Kidney capillary endothelial cell (primary cell): ENCODE measurements at places on chromosomes 5 and 9.
A peak's percentile ranks its signal among the peaks of the same experiment; 100 is the strongest.

DNA sequence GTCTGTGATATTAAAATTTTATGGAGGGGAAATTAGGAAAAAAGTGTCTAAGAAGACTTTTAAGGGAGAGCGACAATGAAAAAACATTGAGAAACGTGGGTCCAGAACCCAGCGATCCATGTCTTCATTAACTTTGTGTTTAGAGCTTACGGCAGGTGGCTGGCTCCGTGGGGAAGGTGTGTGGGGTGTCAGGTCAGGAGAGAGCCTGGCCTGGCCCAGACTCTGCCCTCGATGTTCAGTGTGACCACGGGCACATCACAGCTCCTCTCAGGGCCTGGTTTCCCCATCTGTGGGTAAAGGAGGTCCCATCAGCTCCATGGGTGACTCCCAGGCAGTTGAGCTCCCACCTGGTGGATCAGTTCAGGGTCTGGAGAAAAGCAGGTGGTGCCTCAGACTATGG lies 22.1 kb downstream of the DAB2IP start:
- no peak for DNase-seq

DNA sequence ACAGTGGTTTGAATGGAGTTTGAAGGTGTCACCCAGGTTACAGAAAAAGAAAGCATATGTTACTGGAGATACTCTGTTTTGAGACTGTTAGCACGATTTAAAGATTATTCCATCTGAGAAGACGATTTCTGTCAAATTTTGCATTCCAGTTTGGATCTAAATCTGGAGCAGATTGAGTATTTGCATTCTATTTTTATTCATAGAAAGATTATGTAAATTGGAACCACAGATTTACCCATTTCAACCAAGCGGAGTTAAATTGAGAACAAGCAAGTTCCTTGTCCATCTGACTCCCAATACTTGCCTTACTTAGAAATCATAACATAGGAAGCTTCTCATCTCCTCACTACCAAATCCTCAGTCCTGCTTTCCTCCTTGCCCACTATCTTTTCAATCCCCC lies 255.7 kb downstream of the CHSY3 start:
- no peak for DNase-seq

- DNase-seq, result no peak
Measured at GRCh38 chr5:2489306-2489705, 262.2 kb downstream of the IRX2 start.

DNA sequence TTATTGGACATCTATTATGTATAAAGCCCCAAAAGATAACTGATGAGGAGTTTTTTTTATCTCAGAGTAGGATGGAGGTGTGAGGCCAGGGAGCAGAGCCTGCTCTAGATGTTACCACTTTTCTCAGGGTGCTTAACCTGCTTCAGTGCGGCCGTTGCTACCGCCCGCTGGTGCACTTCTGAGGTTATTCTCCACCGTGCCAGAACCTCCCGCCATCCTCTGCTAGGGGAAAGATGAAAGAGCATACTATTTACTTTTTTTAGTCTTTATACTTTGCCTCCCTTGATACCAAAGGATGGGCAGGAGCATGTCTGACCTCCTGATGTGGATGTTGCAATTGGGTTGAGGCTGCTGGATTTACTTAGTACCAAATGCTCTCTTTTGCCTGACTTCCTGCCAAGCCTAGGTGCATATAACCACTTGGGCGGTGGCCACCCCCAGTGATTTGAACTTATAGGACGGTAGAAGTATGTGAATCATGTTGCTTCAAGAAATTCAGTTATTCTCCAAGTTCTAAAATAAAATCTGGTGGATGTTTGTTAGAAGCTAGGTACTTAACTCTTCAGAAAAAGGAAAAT lies 71.1 kb upstream of the HSPB3 start:
- DNase-seq, result no peak

- DNase-seq, result no peak
Measured at GRCh38 chr9:6197330-6197729, 18.3 kb upstream of the IL33 start.

- DNase-seq, result no peak
Measured at GRCh38 chr5:132433141-132433540, 57.4 kb downstream of the IRF1 start.

GRCh38 chr9:98807070-98807813 lies at the start of gene GALNT12:
TSS of gene GALNT12 (plus strand) at chr9:98807670. CDS start at chr9:98807699, 29 bp downstream.
- DNase-seq, result no peak

DNA sequence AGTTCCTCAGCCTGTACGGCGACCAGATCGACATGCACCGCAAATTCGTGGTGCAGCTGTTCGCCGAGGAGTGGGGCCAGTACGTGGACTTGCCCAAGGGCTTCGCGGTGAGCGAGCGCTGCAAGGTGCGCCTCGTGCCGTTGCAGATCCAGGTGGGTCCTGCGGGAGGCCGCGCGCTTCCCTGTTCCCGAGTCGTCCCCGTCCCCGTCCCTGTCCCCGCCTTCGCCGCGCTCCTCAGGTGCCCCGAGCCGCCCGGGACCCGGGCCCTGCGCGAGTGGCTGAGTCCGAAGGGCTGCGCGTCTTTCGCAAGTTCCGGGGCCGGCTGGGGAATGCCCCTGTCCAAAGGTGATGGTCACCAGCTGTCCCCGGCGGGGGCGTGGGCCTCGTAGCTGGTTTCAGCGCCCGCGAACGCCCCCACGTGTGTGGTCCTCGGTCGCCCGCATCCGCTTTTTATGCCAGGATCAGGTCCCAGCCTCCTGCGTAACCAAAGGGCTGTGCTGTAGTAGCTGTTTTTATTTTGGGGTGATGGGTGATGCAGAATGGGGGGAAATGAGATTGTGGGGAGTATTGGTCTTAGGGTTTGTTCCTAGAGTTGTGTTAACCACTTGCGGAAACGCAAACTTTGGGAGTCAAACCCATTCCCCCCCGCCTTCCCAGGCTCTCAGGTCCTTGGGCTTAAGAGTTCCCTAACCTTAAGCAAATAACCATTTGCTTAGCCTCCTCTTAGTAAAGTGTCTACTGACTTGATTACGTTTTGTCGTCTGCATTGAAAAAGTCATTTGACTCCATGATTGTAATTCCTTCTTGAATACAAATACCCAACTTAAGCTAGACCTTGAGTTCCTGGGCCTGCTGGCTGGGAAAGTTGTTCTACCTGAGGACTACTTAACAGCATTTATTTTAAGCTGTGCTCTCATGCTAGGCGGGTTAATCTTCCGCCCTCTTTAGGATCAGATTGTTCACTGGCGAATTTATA lies 663 bp downstream of the ISOC1 start:
- no peak for DNase-seq

- no peak for DNase-seq
Measured at GRCh38 chr5:89871906-89872305, 537.6 kb downstream of the CETN3 start.

GRCh38 chr9:69023650-69024049 lies 9.7 kb upstream of the PRKACG start:
- no peak for DNase-seq

- no peak for DNase-seq
Measured at GRCh38 chr5:114346181-114346580, 15.7 kb upstream of the KCNN2 start.

DNA sequence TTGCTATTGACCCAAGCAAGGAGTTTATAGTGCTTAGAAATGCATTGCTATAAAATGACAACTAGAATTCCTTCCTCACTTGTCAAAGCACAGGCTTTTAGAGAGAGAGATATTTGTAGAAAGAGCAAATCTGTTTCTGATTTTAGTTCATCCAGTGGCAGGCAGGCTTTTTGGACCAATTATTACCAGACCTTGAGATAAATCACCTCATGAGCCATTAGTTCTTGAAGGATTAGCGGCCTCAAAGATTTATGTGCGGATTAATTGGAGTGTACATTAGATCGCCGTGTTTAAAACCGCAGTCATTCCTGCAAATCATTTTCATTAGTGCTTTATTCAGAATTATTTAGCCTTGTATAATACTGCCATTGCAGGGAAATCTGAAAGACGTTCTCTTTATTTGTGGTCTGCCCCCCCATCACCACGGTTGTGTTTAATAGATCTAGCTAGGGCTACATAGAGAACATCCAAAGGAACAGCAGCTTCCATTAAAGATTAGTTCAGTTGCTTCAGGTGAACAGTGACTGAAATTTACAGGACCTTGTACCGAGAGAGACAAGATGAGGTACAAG lies 28.8 kb upstream of the TJP2 start:
- no peak for DNase-seq

DNA sequence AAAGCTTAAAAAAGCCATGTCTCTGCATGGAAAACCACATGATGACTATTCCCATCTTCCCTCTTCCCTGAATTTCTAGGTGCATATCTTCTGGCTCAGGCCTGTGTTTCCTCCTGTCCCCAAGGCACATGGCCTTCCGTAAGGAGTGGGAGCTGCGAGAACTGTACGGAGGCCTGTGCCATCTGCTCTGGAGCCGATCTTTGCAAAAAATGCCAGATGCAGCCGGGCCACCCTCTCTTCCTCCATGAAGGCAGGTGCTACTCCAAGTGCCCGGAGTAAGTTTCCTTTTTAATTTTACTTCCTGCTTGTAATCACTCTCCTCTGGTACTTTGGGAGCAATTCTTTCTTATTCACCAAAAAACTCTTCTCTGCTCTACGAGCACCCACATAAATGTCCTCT lies 83.6 kb downstream of the RFK start:
- DNase-seq, result no peak

GRCh38 chr9:134590240-134591081 lies 51.1 kb upstream of the COL5A1 start:
- DNase-seq, result no peak

DNA sequence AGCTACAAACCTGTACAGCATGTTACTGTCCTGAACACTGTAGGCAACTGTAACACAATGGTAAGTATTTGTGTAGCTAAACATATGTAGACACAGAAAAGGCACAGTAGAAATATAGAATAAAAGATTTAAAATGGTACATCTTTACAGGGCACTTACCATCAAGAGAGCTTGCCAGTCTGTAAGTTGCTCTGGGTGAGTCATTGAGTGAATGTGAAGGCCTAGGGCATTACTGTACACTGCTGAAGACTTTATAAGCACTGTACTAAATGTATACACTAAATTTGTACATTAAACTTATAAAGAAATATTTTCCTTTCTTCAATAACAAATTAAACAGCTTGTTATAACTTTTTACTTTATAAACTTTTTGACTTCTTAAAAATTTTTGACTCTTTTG lies 20.5 kb downstream of the ADRB2 start:
- DNase-seq, result no peak

- DNase-seq, result no peak
Measured at GRCh38 chr5:20145240-20145639, 157.2 kb upstream of the CDH18 start.

DNA sequence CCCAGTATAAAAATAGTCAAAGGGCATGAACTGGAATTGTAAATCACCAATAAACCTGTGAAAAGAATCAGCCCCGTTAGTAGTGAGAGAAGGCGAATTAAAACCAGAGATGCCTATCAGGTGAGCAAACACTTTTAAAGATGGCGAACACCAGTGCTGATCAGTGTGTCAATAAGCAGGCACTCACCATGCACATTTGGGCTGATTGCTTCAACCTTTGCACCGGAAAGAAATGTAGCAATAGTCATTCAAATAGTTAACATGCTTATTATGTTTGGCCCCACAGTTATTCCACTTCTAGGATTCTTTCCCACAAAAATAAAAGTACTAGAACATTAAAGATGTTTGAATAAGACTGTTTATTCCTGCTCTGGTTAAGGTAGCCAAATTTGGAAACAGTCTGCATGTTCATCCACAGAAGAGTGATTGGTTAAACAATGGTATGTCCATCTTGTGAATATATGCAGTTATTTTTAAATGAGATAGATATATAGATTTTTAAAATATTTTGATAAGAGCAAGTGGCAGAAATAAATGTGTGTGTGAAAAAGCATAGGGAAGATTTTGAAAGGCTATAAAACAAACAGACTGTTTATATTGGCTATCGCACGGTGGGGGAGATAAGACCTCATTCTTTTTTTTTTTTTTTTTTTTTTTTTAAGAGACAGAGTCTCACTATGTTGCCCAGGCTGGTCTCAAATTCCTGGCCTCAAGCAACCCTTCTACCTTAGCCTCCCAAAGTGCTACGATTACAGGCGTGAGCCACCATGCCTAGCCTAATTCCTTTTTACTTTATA lies 112.2 kb downstream of the PIP5K1B start:
- DNase-seq, result no peak

GRCh38 chr5:485946-486491 lies 38.2 kb downstream of the SLC9A3 start:
- no peak for DNase-seq

- DNase-seq, result no peak
Measured at GRCh38 chr9:20591223-20591622, 31.1 kb downstream of the MLLT3 start.

GRCh38 chr5:169914766-169915165 lies 65.5 kb downstream of the INSYN2B start:
- DNase-seq, result no peak

- peak; percentile 32 for DNase-seq
Measured at GRCh38 chr5:149878371-149878770, 66.2 kb downstream of the PDE6A start.

DNA sequence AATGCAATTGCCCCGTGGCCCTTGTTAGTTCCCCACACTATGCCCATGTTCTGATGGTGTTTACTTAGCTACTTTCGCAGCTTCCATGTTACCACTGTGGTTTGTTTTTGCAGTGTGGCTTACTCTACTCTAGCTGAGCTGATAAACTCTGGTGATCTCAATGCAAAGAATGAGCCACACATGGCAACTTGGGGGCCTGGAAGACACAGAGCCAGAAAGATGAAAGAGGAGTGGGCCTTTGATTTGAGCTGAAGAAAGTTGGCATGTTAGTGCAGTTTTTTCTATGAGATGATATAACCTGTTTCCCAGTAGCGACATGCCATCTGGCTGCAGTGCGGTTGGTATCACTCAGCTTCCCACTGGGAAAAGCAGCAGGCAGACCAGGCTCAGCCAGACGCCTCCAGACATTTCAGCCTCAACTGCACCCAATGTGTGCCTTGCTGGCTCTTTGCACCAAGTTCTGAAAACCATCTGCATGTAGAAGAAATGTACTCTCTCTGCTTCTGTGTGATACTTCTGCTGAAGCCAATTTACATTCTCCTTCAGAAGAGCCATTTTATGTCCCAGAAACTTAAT lies 329.4 kb downstream of the ARHGEF28 start:
- no peak for DNase-seq

DNA sequence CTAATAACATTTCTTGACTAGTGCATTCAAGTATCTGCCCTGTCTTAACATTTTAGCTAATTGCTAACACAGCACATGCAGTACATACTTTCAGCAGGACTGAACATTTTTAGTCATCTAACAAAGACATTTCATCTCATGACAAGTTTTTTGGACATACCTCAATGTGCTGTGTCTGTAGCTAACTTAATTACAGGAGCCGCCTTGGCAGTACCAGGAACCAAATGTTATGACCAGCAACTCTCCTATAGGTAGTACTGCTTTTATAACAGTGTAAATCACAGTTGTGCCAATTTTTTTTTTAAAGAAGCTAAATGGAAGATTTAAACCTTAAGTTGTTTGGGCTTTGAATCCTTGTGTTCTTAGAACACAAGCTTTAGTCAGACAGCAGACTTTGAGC lies 99.4 kb upstream of the SAP30L start:
- no peak for DNase-seq

- no peak for DNase-seq
Measured at GRCh38 chr9:113302792-113303418, at the start of gene RNF183. TSS of gene RNF183 (minus strand) at chr9:113303376. CDS start at chr9:113298184, 5,192 bp downstream.
